ENCODE measurements at places on chromosomes 12 and 14. TPM values are rescaled to one million over a fixed set of nuclear protein-coding genes. Genes with fewer than 3 reads are reported as not detected.

The CIT gene
- 1.6 TPM for total RNA-seq

The HOXC9 gene
- total RNA-seq: not detected

The HOXC13 gene
- total RNA-seq: not detected

DNA sequence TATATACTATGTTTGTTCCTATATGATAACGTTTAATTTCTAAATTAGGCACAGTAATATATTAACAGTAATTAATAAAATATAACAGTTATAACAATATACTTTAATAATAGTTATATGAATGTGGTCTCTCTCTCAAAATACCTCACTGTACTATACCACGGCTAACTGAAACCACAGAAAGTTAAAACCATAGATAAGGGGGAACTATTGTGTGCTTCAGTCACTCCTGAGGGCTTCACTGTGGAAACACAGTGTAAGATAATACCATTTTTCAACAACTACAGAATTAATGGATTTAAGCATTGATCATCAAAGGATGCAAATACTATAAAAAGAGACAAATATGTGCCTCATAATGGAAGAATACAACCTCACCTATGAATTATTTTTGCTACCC, 266.4 kb upstream of the RGS6 start:
- no peaks in the 10 kb centered on the region for H3K27me3 ChIP-seq
- no peak overlapping the region for H3K4me3 ChIP-seq
- no peak overlapping the region for H3K27ac ChIP-seq
- H3K4me1 ChIP-seq: peaks cover 7% of the 10 kb centered on the region
- peaks cover 13% of the 10 kb centered on the region for H3K36me3 ChIP-seq

- no peaks in the 10 kb centered on the region for H3K27me3 ChIP-seq
- H3K27ac ChIP-seq: no peak overlapping the region
- H3K4me1 ChIP-seq: peaks cover 2% of the 10 kb centered on the region
- H3K36me3 ChIP-seq: peaks cover 17% of the 10 kb centered on the region
- H3K4me3 ChIP-seq: no peak overlapping the region
- no peak for DNase-seq
Measured at GRCh38 chr12:26658991-26659390, 174.0 kb downstream of the ITPR2 start.
